ENCODE measurements at places on chromosomes 2 and 18.

DNA sequence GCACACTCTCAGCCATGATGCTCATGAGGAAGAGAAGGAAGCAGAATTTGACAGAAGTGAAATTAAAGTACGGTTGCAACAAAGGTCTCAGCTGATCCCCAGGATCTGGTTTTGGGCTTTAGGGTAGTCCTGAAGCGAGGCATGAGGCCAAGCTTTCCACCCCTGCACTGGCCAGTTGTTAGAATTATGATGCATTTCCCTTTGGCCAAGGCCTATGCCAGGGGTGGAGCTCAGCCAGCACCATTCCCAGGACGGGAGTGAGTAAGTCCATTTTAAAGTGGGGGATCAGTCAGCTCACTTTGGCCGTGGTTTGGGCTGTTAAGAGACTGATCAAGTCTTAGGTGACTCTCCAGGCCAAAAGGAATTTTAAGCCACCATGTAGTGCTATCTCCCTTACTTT is 314.5 kb upstream of the MMADHC start:
- DNase-seq, result no peak

DNA sequence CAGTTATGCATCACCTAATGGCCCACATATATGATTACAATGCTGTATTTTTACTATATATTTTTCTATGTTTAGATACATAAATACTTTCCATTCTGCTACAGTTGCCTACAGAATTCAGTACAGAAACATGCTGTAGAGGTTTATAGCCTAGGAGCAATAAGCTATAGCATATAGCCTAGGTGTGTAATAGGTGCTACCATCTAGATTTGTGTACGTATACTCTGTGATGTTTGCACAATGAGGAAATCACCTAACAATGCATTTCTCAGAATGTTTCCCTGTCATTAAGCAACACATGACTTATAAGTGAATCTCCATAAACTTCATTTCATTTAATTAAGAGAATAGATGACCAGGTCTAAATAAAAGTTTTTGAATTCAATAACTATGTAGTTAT is 43.5 kb downstream of the SLC38A11 start:
- DNase-seq, result no peak

- no peak for DNase-seq
Observed at GRCh38 chr2:37764739-37765138, 93.3 kb upstream of the CDC42EP3 start.

GRCh38 chr18:72762515-72763122 is 105.2 kb downstream of the NETO1 start:
- DNase-seq, result no peak

DNA sequence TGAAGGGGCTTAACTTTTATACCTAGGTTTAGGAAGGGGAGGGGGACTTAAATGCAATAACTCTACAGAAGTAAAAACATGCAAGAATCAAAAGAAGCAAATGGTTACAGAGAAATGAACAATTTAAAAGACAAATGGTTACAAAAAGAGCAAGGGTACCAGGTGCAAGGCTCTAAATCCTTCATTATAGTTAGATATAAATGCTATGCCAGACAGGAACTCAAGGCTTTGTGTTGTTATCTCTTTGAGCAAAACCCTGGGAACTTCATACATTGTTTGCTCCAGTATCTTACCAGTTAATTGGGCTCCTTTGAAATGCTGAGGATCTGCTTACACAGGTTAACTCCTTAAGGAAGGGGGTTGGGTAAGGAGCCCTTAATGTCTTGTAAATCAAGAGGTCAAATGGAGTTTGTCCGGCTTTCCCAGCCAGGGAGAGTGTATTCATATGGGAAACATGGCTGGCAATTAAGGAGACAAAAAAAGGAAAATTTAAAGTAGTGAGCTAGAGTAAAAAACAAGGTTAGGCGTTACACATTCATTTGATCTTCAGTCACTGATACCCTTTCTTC is 347.5 kb downstream of the CELF4 start:
- no peak for DNase-seq

Data from right atrium auricular region (tissue), 2 donors.